ENCODE measurements at places on chromosomes 6 and 20.

DNA sequence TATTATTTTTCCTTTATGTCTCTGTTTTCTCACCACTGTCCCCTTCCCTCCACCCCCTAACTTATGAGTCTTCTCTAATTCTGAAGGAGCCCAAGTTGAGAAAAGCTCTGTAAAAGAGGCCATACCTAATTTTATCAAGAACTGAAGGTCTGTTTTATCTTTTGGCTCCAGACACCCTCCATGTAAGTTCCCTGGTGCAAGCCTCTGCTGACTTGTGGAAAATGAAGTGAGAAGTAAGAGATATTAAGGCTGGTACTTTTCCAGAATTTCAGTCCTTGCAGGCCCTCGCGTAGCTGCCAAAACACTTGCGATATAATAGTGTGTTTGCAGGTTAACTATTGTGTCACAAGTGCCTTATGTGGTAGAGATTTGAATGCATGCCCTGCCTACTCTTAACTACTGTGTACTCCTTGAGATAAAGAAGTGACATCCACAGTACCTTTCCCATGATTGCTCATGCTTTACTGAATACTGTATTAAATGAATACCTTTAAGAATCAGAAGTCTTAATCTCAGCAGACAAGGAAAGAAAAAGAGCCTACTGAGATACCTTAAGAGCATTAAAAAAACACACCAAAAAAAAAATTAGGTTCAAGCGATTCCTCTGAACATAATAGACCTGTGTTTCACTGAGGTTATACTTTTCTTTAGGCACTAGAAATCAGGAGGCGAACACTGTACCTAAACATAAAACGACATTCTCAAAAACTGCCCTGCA is 143.6 kb upstream of the ZNF184 start:
- DNase-seq = no peak

GRCh38 chr20:63645218-63645617 is 8.0 kb downstream of the STMN3 start:
- DNase-seq = no peak

DNA sequence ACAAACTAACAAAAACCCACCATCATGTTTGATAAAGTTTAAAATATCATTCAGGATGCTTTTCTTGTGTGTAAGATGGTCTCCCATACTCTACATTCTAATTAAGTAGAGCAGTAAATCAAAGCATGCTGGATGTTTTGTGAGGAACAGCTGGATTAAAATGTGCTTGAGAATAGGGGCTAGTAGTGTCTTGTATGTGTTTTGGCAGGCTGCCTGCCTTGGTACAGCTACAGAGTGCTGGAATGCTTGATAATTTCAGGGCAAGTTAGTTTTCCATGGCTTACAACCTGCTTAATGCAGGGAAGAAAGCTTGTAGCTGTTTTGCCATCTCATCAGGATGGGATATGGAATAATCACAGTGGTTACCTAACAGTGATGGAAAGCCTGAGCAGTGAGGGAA is 636.6 kb upstream of the MMS22L start:
- no peak for DNase-seq

GRCh38 chr6:169162752-169163407 is 90.8 kb downstream of the THBS2 start:
- no peak for DNase-seq

DNA sequence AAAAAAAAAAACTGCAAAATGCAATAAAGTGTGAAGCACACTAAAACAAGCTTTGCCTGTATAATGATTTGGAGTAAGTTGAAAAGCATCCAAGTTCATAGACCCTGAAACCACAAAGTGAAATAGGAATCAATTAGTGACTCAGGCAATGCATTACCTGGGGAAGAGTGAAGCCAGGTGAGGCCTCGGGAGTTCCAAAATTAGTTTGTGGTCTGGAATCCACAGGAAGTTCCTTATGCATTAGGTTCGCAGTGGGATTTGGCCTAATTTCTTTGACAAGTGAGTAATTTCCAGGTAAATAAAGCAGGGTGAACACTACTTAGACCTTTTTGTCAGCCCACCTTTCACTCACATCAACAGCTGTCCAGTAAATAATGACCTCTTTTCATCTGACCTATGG is 490.8 kb downstream of the CBLN4 start:
- no peak for DNase-seq

DNA sequence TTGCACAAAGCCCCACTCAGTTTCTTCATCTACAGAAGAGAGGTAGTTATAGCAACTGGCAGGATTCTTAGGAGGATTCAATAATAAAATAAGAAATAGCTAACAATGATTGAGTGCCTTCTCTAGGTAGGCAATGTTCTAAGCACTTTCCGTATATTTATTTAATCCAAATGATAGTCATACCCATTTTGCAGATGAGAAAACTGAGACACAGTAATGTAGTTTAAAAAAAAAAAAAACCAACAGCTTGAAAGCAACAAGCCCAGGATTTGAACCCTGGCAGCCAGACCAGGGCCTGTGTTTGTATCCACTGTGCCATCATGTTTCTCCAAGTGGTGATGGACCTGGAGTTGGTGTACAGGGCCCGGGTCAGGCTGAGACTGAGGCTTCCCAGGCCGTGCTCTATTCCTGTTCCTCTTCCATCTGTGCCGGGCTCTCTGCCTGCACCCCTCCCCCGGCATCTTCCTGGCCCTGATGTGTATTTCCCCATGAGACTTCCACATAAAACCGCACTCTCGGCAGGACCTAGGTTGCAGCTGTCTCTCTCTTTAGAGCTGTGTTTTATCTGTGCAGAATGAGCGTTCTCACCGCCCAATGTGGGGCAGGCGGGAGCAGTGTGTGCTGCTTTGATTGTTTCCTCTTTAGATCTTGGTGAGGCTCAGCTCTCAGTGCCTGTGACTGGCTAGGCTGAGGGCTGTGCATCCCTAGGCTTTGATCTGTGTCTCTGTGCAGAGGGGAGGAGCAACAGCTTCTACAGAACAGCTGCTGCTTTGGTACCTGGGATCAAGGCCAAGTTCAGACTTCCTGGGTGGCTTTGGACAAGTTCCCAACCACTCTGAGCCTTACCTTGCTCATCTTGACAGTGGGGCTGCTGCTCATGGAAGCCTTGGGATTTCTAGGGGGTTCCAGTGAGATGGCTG is 49.5 kb downstream of the TOX2 start:
- no peak for DNase-seq

DNA sequence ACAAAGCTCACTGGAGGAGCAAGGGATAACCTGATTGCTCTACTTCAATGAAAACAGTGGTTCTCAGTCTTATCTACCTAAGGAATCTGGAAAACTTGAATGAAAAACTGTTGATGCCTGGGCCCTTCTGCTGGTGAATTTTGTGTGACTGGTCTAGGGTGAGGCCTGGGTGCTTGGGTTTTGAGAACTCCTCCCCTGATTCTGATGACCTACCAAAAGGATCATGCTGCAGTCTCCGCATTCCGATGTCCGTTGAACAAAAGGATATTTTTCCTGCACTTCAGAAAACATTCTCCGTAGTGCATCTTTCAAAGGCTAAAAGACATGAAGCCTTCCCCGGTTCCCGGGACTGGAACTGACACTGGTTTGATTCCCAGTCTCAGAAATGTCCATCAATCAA is 157.9 kb downstream of the SYNDIG1 start:
- DNase-seq = no peak

GRCh38 chr6:13681305-13682061 is 30.2 kb downstream of the RANBP9 start:
- DNase-seq = no peak

DNA sequence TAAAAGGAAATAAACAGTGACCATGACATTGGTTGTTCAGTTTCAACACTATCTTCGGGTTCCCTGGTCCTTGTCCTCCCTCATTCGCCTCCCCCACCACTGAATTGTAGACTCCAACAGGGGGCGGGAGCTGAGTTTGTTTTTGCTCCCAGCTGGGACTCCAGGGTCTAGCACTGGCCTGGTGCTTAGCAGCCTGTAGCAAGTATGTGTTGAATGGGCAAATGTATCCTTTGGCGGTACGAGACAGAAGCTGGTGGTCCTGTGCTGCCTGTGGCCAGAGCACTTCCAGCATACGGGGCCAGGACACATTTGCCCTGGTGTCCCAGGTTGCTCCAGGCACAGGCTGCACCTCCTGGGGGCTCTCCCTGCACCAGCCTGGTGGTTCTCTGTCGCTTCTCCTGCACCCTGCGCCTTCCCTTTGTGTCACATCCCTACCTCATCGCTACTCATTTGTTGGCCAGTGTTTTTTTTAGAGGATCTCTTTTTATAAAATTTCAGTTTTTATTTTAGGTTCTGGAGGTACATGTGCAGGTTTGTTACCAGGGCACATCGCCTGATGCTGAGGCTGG is 40.1 kb downstream of the PHACTR3 start:
- DNase-seq = no peak

DNA sequence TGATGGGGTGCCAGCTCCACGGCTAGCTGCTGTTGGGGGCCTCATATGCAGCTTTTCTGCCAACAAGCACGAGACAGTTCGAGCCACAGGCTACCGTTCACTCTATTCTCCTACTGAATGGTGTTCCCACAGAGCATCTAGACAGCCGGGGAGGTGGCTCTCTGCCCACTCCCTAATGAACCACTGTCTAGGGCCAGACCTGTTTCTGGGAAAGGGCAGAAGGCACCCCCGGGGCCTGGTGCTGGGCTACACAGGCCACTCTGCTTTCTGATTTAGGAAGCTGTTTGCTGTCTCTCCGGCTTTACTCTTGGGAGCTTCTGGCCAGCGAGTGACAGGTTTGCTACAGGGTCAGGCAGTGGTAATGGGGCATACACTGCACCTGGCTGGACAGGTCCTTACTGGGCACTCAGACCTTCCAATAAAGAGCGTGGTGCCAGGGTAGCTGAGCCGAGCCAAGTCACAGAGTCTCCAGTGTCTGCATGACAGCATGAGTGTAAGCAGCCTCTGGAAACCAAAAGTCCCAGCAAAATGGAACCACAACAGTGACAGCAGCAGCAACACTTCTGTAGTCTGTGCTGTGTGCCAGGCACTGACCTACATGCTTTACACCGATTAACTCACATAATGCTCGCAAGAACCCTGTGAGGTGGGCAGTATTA is 8.4 kb downstream of the CCDC167 start:
- peak; percentile 74 for DNase-seq

GRCh38 chr20:2697768-2698167 is 5.2 kb downstream of the EBF4 start:
- no peak for DNase-seq

DNA sequence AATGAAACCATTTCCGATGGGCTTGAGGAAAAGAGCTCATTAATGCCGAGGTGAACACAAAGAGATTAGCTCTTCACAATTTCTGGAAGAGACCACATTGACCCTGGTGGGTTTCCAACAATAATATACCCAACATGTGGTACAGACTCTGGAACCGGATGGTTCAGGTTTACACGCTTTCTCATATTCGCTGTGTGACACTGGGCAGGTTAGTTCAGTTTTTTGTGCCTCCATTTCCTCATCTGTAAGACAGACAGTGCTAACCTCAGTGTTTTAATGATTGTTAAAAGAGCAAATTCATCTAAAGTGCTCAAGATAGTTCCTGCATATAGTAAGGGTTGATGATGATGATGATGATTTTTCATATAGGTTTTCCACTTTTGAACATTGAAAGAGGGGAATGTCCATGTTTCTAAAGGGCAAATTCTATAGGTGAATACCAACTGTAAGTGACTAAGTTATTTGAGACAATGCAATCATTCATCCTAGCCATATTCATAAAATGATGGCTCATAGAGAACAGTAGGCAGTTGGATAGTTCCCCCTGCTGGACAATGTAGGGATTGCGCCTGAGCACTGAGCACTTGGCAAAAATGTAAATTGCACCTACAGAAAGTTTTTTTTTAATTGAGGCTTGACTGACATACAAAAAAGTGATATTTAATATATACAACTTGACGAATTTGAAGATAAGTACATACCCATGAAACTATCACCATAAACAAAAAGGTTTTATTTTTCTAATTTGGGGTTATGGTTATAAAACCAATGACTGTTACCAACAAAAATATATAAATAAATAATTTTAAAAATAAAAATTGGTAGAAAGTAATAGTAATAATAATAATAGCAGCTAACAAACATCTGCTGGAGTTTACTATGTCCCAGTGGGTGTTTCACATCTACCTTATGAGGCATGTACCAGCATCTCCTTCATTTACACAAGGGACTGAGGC is 2.1 kb upstream of the PERP start:
- peak; percentile 4 for DNase-seq

DNA sequence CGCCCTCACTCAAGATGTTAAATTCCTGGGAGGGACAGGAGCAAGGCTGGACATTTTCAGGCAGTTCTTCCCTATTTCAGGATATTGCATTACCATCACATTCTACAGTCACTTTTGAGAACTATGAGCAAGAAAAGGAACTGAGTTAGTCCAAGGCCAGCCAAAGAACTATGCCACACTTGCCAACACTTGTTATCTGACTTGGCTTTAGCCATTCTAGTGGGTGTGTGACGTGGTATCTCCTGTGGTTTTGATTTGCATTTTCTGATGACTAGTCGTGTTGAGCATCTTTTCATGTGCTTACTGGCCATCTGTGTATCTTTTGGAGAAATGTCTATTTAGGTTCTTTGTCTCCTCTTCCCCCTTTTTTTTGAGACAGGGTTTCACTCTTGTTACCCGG is 12.0 kb downstream of the XRN2 start:
- peak; percentile 1 for DNase-seq

GRCh38 chr20:13865156-13865555 is 80.3 kb downstream of the NDUFAF5 start:
- no peak for DNase-seq

DNA sequence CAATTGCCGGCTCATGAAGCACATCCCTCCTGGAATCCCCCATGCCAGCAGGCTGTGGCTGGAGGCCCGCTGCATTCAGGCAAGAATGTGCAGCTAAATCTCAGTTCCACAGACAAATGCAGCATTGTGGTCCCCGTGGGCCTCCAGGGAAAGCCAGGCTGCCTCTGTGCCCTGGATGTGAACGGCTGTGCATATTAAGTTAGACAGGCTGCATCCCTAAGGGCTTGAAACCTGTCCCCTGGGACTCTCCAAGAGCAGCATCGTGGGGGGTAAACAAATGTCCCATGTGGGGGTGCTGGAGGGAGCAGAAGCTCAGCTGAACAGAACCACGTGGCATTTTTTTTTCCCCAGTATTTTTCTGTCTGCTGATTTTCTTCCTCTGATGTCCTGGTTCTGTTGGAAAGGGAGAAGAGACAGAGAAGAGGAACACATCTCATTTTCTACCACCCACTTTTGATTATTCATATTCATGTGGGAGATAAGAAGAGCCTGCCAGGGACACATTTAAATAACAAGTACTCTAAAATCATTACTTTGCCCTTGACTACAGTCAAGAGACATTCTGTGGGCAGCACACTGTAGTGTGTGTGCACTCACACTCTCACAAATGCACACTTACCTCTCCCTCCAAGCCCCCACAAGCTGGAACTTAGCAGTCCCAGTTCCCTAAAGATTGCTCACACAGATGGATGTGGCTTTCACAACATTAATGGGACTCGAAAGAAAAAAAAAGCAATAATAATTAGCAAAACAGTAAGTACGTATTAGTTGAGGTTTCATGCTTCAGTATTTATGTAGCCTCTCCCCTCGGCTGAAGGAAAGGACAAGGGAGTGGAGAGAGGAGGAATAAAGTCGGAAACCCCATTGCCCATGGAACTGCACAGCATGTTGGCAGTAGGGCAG is 16.9 kb downstream of the GFOD1 start:
- no peak for DNase-seq

GRCh38 chr6:80793411-80793810 is 686.9 kb downstream of the BCKDHB start:
- no peak for DNase-seq

- DNase-seq = no peak
These were observed 268.5 kb upstream of the FOXQ1 start for GRCh38 chr6:1043458-1043836.

- DNase-seq = no peak
These were observed 226.4 kb upstream of the PLCB4 start for GRCh38 chr20:8842525-8842924.

GRCh38 chr6:118895261-118895560 is 1.3 kb downstream of the ASF1A start:
- DNase-seq = no peak

- no peak for DNase-seq
These were observed 81.9 kb downstream of the ERMARD start for GRCh38 chr6:169833258-169833794.
